ENCODE measurements at places on chromosomes 6 and 20. TPM values are rescaled to one million over a fixed set of nuclear protein-coding genes. Genes with fewer than 3 reads are reported as not detected.

The GINM1 gene
- 29.4 TPM for total RNA-seq

- no peak for DNase-seq
These were observed 150.7 kb downstream of the CD24 start for GRCh38 chr6:106823732-106824351.

The CLPSL2 gene
- total RNA-seq: not detected

DNA sequence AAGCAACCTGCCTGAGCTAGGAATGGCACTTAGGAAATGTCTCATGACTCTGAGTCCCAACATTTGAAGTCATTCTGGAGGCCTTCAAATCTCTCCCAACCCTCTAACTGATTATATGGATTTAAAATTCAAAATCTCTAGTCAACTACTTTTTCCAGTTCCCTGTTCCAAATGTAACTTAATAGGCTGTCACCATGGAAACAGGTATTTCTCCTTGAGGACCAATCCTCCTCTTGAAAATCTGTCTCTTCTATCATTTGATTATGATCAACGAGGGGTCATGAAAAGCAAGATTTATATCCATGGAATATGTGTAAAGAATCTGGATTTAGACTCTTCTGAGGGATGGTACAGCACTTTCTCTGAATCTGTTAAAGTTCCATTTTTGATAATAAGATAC is 127.3 kb upstream of the DTNBP1 start:
- DNase-seq: no peak

DNA sequence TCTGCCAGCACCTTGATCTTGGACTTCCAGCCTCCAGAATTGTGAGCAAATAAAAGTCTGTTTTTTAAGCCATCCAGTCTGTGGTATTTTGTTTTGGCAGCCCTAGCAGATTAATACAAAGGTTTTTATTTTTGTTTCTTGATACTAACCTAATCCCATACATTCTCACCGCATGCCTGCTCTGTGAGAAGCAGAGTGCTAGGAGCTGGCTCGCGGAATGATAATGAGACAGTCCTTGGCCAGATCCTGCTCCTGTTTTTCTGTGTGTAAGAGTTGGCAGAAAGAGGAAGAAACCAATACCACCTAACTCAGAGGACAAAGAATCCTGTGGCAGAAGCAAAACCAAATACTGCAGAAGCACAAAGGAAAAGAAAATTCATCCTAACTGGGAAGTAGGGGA is 82.6 kb downstream of the KIF16B start:
- no peak for DNase-seq

DNA sequence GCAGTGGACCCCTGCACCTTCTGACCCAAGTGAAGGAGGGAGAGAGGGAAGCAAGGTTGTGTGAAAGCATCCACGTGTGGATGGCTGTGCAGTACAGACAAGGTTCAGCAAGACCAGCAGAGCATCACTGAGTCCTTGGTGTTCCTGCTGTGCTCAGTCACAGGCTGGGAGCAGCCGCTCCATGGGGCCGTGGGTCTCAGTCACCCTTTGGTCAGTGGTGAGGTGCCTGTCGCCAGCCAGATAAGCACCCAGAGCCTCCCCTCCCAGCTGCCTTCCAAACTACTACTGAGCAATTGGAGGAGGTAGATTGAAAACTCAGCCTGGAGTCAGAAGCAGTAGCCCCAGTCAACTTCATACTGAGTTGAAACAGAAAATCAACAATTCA is 218.9 kb downstream of the SLC24A3 start:
- no peak for DNase-seq

The NMBR gene
- total RNA-seq: 0.22 TPM

DNA sequence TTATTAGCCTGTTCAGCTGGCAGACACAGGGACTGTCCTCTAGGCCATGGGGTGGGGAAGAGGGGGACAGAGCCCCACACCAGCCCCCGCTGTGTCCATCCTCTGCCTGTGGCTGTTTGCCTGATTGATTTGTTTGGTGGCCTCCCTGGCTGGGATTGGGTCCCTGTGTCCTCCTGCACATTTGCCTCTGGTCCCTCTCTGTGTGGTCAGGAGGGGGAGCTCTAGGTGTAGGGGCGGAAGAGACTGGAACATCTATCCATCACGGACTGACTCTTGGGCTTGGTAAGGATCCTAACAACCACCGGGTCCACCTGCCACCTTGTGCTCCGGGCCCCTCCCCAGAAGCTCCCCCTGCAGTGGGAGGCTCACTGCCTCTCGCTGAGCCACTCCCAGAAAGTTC is 38.4 kb upstream of the CCDC167 start:
- DNase-seq: no peak

DNA sequence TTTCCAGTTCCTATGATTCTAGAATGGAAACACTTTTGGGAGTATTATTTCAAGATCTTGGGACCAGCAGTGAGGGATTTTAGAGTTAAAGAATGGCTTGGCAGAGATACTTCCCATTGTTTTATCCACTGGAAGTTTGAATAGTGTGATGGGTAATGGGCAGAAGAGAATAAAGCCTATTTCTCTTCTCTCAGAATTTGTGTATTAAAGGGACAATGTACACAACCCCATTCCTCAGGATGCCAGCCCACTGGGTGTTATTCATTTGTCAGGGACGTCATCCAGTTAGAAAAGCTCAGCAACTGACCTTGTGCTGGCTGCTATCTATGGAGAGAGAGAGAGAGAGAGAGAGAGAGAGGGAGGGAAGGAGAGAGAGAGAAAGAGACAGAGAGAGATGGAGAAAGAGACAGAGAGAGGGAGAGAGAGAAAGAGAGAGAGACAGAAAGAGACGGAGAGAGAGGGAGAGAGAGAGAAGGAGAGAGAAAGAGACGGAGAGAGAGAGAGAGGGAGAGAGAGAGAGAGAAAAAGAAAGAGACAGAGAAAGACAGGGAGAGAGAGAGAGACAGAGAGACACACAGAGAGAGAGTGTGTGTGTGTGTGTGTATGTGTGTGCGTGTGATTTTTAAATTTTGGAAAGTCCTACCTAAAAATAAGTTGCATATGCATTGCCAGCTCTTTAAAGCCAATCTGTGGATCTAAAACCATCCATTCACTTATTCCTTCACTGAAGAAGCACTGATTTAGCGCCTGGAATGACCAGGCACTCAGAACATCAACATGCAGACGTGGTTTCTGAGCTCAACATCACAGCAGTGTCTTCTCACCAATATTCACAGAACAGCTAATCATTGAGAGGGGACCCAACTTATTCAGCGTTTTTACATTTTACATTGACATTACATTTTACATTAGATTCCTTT is 388.8 kb downstream of the THBS2 start:
- DNase-seq: no peak

The PPP1R14C gene
- total RNA-seq: 19.2 TPM

DNA sequence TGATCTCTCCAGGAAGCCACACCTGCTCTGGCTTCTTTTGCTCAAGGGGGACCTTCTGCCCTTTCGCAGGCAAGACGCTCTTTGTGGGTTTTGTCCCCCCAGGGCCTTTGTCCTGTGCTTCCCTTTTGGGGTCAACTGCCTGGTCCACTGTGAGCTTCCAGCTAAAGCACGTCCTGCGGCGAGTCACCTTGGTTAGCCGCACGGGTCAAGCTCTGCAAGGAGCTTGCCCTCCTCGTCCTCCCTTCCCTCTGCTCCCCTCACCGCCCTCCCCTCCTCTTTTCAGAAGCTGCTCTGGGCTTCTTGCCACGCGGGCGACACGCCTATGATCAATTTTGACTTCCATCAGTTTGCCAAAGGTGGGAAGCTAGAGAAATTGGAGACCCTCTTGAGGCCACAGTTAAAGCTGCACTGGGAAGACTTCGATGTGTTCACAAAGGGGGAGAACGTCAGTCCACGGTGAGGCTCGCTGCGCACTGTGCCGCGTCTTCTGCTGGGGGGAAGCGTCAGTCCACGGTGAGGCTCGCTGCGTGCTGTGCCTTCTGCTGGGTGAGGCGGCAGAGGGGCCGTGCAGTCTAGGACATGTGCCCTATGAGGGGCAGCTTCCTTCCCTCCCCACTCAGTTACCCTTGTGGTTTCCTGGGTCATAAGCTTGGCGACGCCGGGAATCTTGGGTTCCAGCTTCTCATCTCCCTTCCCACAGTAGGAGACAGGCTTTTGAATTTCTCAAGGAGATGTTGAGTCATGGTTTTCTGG is 80.2 kb downstream of the SYNJ2 start:
- no peak for DNase-seq

The PDE7B gene
- total RNA-seq: 5.1 TPM

The NKX2-2 gene
- 15.4 TPM for total RNA-seq

The CBLN4 gene
- not detected for total RNA-seq

DNA sequence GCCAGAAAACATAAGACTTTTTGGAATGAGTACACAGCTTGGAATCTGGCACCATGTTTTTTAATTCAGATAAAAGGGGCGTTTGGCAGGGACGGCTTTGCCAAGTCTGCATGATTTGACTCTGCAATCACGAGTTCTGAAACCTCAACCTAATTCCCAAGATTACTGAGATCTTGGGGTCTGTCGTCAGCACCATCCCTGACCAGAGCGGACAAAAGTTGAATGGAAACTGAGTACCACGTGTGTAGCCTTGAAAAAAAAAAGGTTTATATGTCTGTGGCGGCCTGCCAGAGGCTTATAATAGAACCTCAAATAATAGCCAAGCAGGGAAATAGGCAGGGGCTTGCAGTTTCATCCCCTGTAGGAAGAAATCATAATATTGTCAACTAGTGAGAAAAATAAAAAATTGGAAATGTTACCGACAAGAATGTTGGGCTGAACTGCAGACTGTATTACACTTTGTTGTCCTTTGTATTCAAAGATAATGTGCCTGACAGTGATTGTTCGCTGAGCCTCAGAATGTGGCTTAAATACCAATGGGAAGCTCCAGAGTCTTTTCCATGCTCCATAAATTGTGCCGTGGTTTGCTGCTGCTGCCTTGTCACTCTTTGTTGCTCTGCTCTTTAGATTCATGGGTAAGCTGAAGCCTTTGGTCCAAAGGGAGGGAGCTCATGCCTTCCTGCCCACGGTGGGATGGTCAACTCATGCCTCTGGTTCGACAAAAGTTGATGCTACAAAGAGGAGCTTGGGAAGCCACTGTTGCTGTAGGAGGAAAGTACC is 118.8 kb upstream of the ARID1B start:
- DNase-seq: no peak

The PIGU gene
- 46.2 TPM for total RNA-seq

DNA sequence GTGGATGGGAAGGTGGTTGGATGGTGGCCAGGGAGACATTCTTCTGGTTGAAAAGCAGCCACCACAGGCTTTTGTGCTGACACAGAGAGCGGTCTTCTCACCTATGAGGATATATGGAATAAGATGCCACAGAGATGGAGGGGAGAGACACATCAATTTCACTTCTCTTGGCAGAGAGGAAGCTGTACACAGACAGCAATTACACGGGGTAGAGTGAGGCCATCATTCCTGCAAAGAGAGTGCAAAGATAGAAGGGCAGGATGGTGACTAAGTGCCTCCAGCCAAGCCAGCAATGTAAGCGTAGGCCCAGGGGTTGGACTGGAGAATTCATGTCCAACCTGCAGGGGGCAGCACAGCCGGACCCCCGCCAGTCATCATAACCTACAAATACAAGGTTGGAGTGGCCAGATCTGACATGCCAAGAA is 56.4 kb downstream of the NRN1 start:
- no peak for DNase-seq

GRCh38 chr6:26477426-26477825 is 19.7 kb downstream of the BTN2A1 start:
- DNase-seq: no peak

The ID1 gene
- total RNA-seq: 516 TPM

The RAB22A gene
- total RNA-seq: 18.9 TPM

The RSPH9 gene
- 0.14 TPM for total RNA-seq

- DNase-seq: no peak
These were observed 18.0 kb downstream of the GLO1 start for GRCh38 chr6:38684904-38685303.

GRCh38 chr6:139653111-139653510 is 278.7 kb upstream of the CITED2 start:
- DNase-seq: no peak

DNA sequence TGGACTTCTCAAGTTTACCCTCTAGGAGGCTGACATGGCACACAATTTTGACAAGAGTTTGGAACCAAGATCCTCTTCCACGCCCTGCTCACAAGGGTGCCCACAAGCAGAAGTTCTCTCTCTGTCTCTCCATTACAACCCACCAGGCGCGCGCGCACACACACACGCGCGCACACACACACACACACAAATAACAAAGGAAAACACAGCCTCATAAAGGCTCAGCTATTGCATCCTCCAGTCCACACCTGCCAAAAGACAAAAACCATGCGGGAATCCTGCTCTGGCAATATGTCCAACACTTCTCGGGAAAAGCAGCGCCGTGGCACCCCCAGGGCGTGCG is 870 bp downstream of the PAK5 start:
- DNase-seq: no peak

DNA sequence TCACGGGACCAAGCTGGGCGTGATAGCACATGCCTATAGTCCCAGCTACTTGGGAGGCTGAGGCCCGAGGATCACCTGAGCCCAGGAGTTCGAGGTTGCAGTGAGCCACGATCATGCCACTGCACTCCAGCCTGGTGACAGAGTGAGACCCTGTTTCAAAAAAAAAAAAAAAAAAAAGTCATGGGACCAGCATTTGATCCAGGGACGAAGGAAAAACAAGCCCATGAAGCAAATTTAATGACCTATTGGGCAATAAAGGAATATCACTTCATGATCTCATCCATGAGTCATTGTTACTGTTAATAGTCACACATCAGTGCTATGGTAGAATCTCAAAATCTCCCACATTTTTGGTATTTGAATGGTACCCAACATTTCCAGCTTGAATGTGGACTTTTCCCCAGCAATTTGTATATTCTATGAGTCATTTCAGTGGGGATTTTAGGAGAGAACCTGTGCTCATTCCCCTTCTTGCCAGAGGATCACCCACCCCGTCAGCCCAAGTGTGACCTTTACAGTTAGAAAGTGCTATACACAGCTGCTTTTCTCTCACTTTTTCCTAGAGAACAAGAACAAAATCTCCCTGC is 8.5 kb upstream of the SOD2 start:
- DNase-seq: no peak

- DNase-seq: no peak
These were observed 111.8 kb upstream of the ZFP64 start for GRCh38 chr20:52303281-52303950.

- no peak for DNase-seq
These were observed 12.4 kb upstream of the NDRG3 start for GRCh38 chr20:36758276-36758675.

Data from type B pancreatic cell (in vitro differentiated cells).